ENCODE measurements at places on chromosomes 2 and 18. TPM values are rescaled to one million over a fixed set of nuclear protein-coding genes. Genes with fewer than 3 reads are reported as not detected.

CDK5R2 gene
- not detected for total RNA-seq

PDK1 gene
- total RNA-seq, result 47.7 TPM

MDH1B gene
- 0.68 TPM for total RNA-seq

YWHAQ gene
- 116 TPM for total RNA-seq

LRRTM1 gene
- total RNA-seq, result 0.68 TPM

IL18R1 gene
- 1.0 TPM for total RNA-seq

Data from Right ventricle myocardium inferior (tissue), 1 donor.